ENCODE measurements at places on chromosomes 4 and X.

- peak; percentile 7 for DNase-seq
These were observed 445 bp downstream of the AP1S2 start for GRCh38 chrX:15854080-15854655.

- no peak for DNase-seq
These were observed 55.2 kb downstream of the TBC1D14 start for GRCh38 chr4:6964858-6965257.

DNA sequence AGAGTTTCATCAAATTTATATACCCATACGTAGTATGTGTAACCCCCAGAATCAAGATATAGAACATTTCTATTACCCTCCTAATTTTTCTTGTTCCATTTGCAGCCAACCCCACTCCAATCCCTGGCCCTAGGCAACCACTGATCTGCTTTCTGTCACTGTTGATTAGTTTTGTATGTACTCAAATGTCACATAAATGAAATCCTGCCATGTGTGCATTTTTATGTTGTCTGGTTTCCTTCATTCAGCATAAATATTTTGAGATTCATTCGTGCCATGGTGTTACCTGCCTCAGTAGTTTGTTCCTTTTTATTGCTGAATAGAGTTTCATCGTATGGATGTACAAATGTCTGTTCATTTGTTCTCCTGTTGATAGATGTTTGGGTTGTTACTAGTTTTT, 126.3 kb downstream of the MID1IP1 start:
- no peak for DNase-seq

DNA sequence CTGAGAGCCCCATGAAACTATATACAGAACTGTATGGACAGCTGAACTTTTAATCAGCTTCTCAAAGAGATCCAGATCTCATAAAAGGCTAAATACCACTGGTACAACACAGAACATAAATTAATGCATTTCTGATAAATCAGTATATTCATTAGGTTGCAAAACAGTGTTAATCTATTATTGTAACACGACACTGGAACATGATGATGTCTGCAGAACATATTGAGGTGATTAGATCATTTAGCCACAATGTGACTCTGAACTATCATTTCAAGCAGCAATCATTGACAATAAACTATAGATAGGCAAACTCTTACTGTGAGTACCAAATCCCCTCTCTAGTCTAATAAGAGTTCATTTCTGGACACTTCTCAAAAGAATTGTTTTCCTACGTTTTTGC, 50.3 kb downstream of the GASK1B start:
- DNase-seq = no peak

DNA sequence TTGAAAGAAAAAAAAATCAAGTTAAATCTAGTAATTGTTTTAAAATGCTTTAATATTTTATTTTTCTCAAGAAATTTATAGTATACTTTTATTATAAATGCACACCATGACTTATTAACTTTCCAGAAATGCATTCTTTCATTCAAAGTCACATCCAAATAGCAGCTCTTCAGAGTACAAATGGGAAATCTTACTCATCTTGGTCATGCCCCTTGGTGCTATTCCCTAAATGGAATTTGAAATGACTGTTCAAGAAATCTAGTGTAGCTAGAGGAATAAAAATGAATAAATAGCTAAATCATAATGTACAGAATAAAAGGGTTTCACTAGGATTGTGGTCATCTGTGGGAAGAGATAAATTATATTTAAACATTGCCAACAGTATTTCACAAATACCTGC, 1139.7 kb downstream of the PCDH18 start:
- no peak for DNase-seq

- DNase-seq = no peak
These were observed 728.9 kb downstream of the PCDH18 start for GRCh38 chr4:136803433-136803832.

- no peak for DNase-seq
These were observed 11.6 kb upstream of the MAGEB17 start for GRCh38 chrX:16155581-16156096.

DNA sequence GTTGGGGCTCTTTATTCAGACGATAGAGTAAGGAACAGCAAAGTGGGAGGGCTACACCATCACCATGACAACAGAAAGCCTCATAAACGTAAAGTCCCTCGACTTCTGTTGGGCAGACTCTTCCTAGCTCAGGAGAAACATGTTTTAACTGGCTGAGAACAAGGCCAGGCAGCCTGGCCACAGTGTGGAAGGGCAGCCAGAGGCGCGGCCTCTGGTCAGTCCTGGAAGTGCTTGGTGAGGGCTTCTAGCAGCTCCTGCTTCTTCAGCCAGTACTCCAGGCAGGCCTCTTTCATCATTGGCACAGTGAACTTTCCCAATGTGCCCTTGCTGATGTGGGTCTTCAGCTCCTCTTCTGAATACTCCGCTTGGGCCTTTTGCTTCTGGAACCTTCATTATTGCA, 690.9 kb downstream of the PCDH19 start:
- no peak for DNase-seq

DNA sequence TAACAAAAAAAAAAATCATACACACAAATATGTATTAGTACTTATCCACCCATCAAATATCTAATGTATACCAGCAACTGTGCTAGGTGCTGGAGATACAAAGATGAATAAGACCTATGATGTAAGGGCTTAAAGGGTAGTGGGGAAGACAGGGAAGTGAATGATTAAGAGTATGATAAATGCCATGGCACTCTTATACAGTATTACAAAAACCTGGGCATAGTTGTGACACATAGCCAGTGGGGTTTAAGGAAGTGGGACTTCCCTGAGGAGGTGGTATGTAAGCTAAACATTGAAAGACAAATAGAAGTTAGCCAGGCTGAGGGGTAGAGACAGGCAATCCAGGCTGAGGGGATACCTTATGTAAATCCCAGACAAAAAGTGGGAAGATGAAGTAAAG, 23.5 kb downstream of the CHM start:
- no peak for DNase-seq

- no peak for DNase-seq
These were observed 14.7 kb upstream of the PDE6B start for GRCh38 chr4:610411-611261.

DNA sequence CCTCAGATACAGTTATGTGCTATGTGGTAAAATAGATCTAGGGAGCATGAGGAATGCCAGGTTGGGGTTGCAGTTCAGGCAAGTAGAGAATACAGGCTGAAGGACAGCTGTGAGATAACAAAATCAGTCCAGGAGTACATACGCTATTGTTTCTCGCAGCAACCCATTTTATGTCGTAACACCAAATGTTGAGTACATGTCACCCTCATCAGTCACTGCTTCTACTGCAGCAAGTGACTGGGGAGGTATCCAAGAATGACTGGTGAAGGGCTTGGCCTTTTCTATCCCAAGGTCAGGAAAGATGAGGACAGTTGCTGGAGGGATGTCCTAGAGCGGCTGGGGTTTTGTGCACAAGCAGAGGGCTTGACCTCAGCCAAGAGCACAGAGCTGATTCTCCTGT, 172.1 kb downstream of the CBR4 start:
- DNase-seq = no peak

DNA sequence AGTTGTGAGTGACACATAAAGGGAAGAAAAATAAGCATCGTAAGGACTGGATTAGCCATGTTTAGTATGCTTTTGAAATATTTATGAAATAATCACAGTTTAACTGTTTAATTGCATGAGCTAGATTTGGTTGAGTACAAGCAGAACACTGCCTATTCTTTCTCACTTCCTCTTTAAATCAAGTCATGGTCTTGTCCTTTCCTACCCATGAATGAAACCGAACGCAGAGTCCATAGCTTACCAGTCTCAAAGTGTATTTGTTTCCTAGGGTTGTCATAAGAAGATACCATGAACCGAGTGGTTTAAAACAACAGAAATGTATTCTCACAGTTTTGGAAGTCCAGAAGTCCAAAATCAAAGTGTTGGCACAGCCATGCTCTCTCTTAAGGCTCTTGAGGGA, 684.0 kb upstream of the MAGEB2 start:
- DNase-seq = no peak

GRCh38 chrX:124274438-124275181, 57.9 kb upstream of the TEX13D start:
- no peak for DNase-seq

- no peak for DNase-seq
These were observed 259.4 kb upstream of the JADE1 start for GRCh38 chr4:128550060-128550459.

- no peak for DNase-seq
These were observed 1.6 kb downstream of the CASK start for GRCh38 chrX:41921492-41922430.

GRCh38 chrX:100358766-100359165, 51.3 kb downstream of the PCDH19 start:
- DNase-seq = no peak

DNA sequence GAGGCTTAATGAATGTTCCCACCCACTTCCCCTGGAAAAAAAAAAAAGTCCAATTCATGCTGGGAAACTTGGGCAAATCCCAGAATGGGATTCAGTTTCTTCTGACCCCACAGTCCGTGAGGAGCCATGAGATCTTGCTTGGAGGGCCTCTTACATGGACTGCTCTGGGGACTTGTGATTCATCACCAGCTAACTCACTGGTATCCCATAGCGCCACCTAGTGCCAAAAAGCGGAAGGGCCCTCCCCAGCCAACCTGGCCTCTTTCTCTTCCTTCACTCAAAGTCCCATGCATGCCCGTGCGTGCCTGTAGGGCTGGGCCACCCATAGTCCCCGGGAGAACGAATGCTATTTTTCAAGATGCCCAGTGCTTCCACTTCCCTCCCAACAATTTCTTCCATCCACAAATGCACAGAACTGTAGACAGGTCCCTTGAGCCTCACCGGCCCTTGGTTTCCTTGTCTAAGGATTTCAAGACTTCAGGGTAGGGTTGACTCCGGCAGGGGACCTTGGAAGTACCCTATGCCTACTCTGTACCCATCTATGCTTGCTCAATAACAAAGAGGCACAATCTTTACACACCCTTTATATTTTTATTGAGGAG, 5.1 kb downstream of the RTL5 start:
- DNase-seq = peak; percentile 72

DNA sequence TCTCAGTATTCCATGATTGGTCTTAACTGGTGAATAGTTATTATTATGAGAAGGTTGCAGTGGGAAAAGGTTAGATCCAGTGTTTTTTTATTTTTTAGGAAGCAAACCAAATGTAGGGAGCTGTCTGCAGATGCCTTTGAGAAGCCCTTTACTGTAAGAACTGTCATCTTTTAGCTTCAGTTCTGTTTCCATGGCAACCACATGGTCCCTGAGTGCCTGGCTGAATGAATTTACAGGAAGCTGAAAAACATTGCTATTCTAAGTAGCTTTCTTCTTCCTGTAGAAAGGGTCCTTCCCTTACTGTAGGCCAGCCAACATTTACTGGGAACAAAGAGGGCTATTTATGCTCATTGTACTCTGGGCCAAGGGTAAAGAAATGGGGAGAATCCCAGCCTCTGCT, 103.3 kb downstream of the DCLK2 start:
- DNase-seq = no peak

GRCh38 chr4:55345054-55345453, 988 bp upstream of the SRD5A3 start:
- no peak for DNase-seq

DNA sequence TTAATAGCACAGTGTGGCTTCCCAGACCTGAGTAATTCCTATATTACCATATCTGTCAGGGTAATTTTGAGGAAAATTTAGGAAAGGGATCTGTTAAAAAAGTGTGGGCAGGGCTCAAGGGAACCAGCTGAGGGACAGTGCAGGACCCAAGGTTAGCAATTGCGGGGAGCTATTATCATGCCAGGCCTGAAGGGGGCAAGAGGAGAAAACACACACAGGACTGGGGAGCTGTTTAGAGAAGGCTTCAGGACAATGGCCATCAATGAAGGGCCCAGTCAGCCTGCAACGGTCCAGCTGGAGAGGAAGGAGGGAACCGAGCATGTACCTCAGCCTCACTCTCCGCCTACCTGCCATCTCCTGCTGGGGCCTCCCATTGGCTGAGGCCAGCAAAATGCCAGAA, 19.0 kb upstream of the NHS start:
- DNase-seq = no peak

DNA sequence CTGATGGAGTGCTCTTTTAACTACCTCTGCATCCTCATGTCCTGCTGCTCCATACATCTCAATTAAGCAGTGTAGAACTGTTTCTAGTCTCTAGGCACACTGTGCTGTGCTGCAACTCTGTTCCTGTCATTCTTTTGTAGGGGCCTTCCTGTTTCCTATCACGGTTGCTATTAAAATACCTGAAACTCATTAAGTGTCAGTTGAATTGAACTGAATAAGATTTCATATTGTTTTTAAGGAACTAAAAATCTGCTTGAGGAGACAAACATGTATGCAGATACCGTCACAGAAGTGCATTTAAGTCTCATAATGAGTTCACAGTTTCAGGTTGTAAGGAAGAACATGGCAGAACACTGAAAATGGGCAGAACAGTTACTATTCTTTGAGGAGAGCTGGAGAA, 170.1 kb downstream of the LARP7 start:
- DNase-seq = no peak

DNA sequence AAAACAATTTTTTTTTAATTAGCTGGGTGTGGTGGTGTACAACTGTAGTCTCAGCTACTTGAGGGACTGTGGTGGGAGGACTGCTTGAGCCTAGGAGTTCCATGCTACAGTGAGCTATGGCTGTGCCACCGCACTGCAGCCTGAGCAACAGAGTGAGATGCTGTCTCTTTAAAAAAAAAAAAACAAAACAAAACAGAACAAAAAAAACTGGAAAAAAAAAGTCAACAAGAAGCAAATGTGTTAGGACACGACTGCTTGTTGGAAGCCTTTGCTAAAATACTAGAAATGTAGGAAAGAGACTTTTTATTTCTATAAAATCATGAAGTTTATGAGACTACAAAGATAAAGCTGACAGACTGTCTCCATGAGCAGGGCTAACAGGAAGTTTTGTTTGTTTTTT, 87.2 kb downstream of the SH3RF1 start:
- DNase-seq = no peak

- DNase-seq = no peak
These were observed 689 bp upstream of the NHSL2 start for GRCh38 chrX:71909956-71910355.

- no peak for DNase-seq
These were observed 3.1 kb downstream of the CXXC4 start for GRCh38 chr4:104491481-104492182.

GRCh38 chr4:47483745-47484144, 1.3 kb upstream of the ATP10D start:
- DNase-seq = no peak

- DNase-seq = no peak
These were observed 226.6 kb downstream of the NSUN7 start for GRCh38 chr4:40976343-40976742.

- no peak for DNase-seq
These were observed 10.8 kb upstream of the NKAP start for GRCh38 chrX:119954374-119954773.

- no peak for DNase-seq
These were observed 890 bp upstream of the FREM3 start for GRCh38 chr4:143701365-143701764.

GRCh38 chr4:8534611-8535010, 45.6 kb upstream of the GPR78 start:
- DNase-seq = no peak

DNA sequence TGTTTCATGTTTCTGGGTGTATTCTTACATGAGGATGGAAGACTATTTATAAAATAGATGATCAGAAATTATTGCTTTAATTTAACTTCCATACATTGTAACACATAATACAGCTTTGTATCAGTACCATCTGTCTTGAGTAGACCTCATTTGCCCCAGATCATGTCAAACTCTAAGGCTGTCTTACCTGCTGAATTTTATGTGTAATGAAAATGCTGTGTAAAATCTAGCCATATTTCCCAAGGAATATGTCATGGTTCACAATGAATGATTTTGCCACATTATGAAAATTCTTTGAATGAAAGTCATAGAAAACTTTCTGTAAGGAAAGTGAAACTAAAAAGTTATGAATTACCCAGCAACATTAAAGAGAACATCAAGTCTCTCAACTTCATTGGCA, 7.4 kb downstream of the BDH2 start:
- no peak for DNase-seq

GRCh38 chrX:136839196-136839595, 41.3 kb downstream of the RBMX start:
- no peak for DNase-seq

All from stimulated activated CD8-positive, alpha-beta memory T cell treated with anti-CD3 and anti-CD28 coated beads, Interleukin-4, amount 100 ng/mL, for 4 hours (primary cell).